ENCODE measurements at places on chromosomes 7 and 10.

DNA sequence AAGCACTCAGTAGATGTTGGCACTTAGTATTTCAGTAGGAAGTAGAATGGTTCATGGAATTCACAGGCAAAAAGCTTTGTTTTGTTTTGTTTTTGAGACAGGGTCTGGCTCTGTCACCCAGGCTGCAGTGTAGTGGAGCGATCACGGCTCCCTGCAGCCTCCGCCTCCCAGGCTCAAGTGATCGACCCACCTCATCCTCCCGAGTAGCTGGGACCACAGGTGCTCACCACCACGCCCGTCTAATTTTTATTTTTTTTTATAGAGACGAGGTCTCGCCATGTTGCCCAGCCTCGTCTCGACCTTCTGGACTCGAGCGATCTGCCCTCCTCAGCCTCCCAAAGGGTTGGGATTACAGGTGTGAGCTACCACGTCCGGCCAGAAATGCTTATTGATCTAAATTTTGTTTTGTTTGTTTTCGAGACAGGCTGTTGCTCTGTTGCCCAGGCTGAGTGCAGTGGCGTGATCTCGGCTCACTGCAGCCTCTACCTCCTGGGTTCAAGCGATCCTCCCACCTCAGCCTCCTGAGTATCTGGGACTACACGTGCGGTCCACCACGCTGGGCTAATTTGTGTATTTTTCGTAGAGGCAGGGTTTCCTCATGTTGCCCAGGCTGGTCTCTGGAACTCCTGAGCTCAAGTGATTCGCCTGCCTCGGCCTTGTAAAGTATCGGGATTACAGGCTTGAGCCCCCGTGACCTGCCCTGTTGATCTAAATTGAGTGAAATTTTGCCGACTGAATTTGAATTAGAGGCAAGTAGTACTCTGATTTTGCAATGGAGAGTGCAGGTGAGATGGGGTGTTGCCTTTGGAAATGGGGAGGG lies 1.7 kb downstream of the GLRX3 start:
- no peak for DNase-seq

GRCh38 chr7:118288098-118288497 lies 63.6 kb downstream of the ANKRD7 start:
- no peak for DNase-seq

GRCh38 chr10:110758898-110759297 lies 112.8 kb upstream of the PDCD4 start:
- no peak for DNase-seq

DNA sequence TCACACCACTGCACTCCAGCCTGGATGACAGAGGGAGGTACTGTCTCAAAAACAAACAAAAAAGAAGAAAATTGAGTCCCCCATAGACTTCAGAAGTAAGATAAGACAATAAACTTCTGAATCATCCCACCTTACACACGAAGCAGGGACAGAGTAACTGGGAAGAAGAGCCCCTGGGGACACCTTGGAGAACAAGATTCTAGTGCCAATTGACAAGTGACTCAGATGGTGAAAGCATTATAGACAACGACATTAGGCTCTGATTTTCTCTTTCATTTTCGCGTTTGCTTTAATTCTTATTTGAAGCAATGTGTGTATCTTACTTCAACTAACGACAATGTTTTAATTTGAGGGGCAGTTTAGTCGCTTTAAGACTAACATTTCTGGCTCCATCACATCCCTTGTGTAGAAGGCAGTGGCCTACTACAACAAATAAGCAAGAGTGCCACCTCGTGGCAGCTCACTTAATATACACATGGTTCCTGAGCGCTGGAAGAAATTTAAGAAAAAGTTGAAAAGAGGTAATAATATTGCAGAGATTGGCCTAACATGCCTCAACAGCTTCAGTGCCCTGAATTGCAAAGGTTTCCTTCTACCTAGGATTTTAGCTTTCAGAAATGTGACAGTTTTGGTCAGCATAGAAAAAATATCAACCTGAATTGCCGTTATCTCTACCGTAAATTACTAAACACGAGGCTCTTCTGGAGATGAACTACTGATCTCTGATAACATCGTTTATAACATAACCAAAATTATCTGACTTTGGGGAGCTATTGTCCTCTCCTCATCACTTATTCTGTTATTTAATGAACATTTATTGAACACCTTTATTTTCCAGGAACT lies 36.7 kb downstream of the ASNS start:
- DNase-seq = peak; percentile 83

GRCh38 chr7:105776986-105777910 lies 99.2 kb downstream of the ATXN7L1 start:
- DNase-seq = no peak

GRCh38 chr7:64905547-64905946 lies 2.5 kb downstream of the ZNF273 start:
- no peak for DNase-seq

- no peak for DNase-seq
Observed at GRCh38 chr7:105839266-105839665, 37.1 kb downstream of the ATXN7L1 start.

DNA sequence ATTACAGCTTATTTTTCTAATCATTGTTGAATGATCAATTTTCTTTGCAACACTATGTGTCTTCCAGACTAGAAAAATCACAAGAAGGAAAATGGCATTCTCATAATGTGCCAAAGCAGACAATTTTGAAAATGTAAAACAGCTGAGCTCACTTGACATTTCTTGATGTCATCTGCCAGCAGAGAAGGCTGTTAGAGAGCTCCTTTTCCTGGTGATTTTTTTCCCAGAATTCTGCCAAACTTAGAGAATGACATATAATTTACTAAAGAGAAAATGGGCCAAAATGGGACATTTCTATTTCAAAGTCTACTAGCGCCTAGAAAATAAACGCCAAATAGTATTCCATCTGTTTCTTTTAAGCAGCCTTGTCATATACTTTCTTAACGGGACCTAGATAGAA lies 88.9 kb upstream of the CSTF2T start:
- no peak for DNase-seq

DNA sequence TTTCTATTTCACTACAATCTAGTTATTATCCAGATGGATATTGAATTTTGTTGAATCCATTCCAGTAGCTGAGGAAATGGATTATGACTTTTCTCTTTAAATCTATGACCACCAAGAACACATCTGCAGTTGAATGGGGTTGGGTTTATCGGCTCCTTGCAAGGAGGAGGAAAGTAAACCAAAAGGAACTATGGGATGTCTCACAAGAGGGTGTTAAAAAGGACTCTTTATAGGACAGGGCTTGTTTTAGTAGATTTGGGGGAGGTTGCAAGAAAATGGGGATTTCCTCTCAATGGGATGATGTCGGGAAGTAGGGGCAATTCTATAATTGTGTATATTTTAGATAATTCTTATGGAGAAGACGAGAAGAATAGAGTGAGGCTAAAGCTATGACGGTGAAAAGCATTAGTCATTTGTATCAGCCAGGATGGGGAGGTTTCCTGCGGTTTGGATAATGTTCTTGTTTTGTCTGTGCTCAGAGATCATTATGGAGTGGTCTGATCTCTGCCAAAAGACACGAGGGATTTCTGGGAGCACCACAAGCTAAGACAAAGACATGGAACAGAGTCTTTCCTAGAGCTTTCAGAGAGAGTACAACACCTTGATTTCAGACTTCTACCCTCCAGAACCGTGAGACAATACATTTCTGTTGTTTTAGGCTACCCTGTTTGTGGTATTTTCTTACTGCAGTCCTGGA lies 5.3 kb upstream of the LRRC61 start:
- no peak for DNase-seq

- no peak for DNase-seq
Observed at GRCh38 chr7:84877943-84878570, 308.8 kb downstream of the SEMA3D start.

DNA sequence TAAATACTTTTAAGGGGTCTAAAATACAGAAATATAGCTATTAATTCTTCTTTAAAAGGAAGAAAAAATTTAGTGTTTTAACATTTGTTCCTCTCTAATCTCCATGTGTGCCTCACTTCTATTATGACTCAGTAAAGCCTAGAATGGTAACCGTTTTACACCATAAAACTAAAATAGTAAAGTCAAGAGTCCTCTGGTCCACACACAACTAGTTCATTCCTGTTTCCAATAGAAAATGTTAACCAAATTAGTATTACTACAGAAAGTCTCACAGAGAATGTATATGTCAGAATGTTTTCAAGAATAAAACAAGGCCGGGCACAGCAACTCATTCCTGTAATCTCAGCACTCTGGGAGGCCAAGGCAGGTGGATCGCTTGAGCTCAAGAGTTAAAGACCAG lies 55.8 kb downstream of the CNOT4 start:
- no peak for DNase-seq

- DNase-seq = no peak
Observed at GRCh38 chr10:20017961-20018360, 201.7 kb downstream of the PLXDC2 start.

DNA sequence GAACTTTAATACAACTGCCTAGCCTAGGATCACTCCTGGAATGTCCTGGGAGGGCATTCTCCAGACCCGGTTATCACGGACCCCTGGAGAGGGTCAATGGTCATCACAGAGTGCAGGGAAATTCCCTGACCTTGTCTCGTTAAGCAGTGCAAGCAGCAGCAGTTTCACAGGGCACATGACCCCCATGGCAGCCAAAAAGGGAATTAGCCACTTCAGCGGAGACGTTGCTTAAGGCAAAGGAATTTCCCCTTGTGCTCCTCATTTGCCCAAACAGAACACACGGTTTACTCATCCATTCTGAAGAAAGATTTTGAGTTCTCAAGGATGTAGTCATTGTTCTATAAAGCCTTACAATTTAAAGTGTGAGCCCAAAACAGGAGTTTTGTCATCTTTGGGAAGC lies 260.3 kb downstream of the SNX13 start:
- no peak for DNase-seq

DNA sequence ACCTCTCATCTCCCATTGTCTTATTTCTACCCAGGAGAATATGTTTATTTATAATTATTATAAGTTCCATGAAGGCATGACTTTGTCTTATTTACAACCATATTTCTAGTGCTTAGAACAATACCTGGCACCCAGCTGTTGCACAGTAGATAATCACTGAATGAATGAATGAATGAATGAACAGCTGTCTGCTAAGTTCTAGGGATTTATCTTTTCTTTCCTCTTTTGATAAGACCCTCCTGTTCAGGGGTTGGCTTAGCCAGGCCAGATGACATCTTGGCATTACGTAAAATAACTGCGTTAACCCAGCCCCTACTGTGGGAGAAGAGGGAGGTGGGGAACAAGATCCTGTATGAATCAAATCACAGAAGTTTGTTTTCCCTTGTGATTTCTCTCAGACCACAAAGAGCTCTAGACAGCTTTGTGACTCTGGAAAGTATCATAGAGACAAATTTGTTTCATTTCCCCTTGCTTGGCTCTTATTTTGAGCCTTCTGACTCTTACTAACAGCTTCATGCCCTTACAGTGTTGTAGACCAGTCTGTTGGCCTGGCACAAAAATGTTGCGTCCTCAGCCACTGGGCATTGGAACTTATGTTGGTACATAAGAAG lies 8.4 kb downstream of the ZNF862 start:
- no peak for DNase-seq

DNA sequence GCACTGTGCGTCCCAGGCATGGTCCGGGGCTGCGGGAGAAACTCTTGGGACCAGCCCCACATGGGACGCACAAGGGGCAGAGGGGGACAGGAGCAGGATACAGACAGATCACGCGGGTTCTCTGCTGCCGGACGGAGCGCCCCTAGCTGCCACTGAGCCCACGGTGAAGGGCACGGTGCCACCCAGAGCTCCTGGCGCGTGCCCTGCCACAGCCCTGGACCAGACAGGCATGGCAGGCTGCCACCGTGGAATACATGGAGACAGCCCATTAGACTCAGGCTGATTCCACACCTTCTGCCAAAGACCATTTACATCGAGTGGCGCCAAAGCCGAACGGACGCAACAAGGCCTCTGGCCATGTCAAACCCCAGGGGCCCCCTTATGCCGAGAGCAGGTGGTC lies 90.4 kb downstream of the MAD1L1 start:
- DNase-seq = no peak

DNA sequence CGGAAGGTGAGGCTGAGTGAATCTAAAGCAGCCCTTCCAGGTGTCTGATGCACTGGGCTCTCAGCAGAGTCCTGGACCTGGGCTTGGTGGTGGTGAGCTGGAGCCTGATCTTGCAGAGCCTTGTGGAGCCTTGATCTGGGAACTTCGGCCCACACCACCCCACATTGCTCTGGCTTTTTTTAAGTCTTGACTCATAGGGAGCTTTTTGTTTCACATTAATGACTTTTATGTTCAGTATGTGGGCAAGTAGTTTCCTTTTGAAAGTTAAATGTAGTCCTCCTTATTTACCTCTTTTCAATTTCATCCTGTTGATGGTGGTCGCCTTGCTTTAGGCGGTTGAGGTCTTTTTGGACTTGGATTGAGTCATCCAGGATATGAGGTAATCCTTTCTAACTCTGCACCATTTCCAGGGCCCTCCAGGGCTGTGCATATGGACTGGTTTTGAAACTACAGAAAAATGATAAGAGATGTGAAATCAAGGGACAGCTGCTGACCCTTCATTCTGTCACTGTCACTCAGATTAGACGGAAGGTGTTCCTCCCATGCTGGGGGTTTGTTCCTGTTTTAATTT lies 2.9 kb upstream of the NRAP start:
- DNase-seq = no peak

GRCh38 chr10:17456032-17456548 lies 1.7 kb upstream of the ST8SIA6 start:
- no peak for DNase-seq

DNA sequence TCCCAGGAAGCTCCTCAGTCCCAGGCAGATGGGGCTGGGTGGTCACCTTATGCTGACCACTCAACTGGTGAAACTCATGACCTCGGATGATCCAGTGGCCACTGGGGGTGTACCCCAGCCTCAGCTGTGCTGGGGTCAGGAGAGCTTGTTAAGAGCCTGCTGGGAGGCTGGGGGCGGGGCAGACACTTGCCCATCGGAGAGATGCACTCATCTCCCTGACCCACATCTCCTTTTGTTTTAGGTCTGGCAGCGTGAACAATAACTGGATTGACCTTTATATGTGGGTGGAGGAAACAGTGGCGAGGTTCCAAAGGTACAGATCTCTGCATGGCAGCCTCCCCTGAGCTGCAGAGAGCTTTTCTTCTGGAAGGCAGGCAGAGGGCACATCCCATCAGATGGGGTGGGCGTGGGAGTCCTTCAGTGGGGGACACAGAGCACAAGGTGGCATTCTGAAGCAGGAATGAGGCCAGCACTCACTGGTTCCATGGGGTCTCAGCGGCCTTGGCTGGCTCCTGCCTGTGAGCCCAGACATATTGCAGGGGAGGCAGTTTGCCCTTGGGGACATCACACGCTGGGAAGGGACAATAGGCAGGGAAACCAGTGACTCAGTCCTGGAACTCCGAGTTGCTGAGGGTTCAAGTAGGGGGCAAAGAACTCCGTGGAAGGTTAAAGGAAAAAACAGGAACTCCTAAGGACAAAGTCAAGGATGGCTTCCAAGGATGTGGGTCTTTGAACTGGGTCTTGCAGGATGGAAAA lies 5.2 kb downstream of the ANTXRL start:
- DNase-seq = no peak

- no peak for DNase-seq
Observed at GRCh38 chr7:35748371-35748770, 52.5 kb upstream of the SEPTIN7 start.

GRCh38 chr10:71634531-71635164 lies 84.9 kb downstream of the C10orf105 start:
- DNase-seq = no peak

- no peak for DNase-seq
Observed at GRCh38 chr10:94785211-94785610, 22.7 kb downstream of the CYP2C19 start.
